ENCODE measurements at places on chromosomes 2 and 18.

GRCh38 chr2:200329384-200329783, 22.9 kb downstream of the SPATS2L start:
- DNase-seq = no peak

GRCh38 chr2:239196474-239197021, 204.3 kb downstream of the HDAC4 start:
- DNase-seq = no peak

- DNase-seq = no peak
Observed at GRCh38 chr18:76456823-76457222, 38.2 kb downstream of the ZNF516 start.

DNA sequence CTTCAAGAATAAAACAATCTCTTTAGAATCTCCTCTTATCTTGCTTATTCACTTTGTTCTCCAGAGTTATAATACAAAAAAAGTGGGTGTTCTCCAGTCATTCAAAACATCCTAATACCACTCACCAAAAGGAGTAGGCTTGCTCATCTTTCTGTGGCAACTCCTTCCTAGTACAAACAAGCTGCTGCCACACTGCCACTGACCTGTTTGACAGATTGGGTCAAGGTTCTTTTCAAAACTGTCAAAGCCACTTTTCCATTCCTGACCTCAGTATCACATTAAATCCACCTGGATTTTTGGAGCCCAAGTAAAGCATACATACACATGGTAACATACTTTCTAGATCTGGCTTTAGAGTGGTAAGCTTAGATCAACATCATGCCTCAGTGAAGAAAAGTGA, 59.8 kb downstream of the SLC25A12 start:
- DNase-seq = no peak

DNA sequence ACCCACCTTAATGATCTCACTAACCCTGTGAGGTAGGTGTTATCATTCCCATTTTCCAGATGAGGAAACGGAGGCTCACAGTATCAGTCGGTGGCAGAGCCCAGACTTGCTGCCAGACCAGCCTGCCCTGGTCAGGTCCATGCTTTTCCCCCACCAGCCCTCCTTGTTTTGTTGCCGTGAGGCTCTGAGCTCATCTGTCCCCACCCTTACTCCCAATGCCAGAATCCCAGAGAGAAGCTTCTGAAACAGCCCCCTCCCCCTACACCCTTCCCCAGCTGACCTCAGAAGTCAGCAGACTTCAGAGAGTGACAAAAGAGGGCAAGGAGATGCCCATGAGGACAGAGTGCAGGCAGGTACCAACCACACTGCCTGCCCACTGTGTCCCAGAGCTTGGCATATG, 20.8 kb upstream of the TNS1 start:
- DNase-seq = no peak

- DNase-seq = peak; percentile 99
Observed at GRCh38 chr2:240433973-240434727, 1.3 kb upstream of the GPC1 start.

GRCh38 chr18:54737986-54738385, 90.3 kb upstream of the RAB27B start:
- DNase-seq = no peak

GRCh38 chr2:68414876-68415275, 49.8 kb downstream of the PLEK start:
- no peak for DNase-seq

- DNase-seq = no peak
Observed at GRCh38 chr2:51329512-51329911, 297.6 kb upstream of the NRXN1 start.

DNA sequence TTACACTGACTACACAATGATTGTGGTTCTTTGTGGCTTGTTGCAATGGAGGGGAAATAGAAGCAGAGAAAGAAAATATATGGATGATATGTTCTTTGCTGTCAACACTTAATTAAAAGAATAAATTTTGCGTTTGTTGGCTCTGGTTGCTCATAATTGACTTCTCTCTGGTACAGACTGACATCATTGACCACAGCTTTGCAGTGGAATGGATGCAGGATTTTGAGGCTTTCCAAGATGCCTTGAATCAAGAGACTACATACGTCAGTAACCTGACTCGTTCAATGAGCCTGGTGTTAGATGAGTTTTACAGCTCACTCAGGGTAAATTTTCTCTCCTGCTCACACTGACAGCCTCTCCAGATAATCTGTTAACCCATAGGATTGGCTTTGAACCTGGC, 9.9 kb downstream of the GPN1 start:
- DNase-seq = no peak

DNA sequence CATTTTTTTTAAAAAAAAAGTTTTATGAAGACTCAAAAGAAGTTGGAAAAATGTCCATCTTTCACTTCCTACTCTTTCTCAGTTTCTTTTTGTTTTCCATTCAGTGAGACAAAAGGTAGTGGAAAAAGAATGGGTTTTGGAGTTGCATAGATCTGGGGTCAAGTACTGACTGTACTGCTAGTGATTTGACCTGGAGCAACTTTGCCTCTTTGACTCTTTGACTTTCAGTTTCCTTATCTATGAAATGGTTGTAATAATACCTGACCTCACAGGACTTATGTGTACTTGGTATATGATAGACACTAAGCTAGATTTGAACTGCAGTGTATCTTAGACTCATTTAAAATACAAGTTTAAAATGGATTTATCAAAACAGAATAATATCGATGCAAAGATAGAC, 3.5 kb upstream of the KCNE4 start:
- no peak for DNase-seq

- DNase-seq = no peak
Observed at GRCh38 chr2:179277429-179278196, 13.0 kb upstream of the SESTD1 start.

- no peak for DNase-seq
Observed at GRCh38 chr18:26175481-26175880, 41.8 kb downstream of the PSMA8 start.

- no peak for DNase-seq
Observed at GRCh38 chr2:203733684-203734083, 27.2 kb downstream of the CD28 start.
